Osteocyte (in vitro differentiated cells): ENCODE measurements at places on chromosomes 16 and 17.
A peak's percentile ranks its signal among the peaks of the same experiment; 100 is the strongest.

GRCh38 chr17:51699303-51699702, 439.0 kb downstream of the UTP18 start:
- no peaks in the 10 kb centered on the region for H3K4me1 ChIP-seq
- no peak overlapping the region for H3K27ac ChIP-seq
- DNase-seq: no peak
- no peak overlapping the region for H3K4me3 ChIP-seq
- H3K36me3 ChIP-seq: no peaks in the 10 kb centered on the region
- no peaks in the 10 kb centered on the region for H3K27me3 ChIP-seq

GRCh38 chr16:3677994-3678393, 23.5 kb downstream of the DNASE1 start:
- no peak for DNase-seq
- no peak overlapping the region for H3K4me3 ChIP-seq
- H3K27ac ChIP-seq: no peak overlapping the region
- no peaks in the 10 kb centered on the region for H3K27me3 ChIP-seq

DNA sequence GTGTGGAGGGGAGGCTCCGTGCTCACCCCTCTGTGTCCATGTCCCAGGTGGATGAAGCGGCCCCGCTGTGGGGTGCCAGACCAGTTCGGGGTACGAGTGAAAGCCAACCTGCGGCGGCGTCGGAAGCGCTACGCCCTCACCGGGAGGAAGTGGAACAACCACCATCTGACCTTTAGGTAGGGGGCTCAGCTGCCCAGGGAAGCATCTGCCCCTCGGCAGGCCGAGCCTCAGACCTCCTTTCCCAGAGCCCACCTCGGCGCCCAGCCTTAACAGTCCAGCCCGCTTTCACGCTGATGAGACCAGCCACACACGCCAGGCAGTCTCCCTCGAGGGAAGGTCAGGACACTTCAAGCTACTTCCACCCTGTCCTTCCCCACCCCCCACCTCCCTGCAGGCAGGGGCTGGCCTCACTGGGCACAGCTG, 12.7 kb downstream of the MMP15 start:
- H3K4me3 ChIP-seq: no peak overlapping the region
- no peaks in the 10 kb centered on the region for H3K27me3 ChIP-seq
- no peak for DNase-seq
- H3K36me3 ChIP-seq: no peaks in the 10 kb centered on the region
- H3K27ac ChIP-seq: no peak overlapping the region
- no peaks in the 10 kb centered on the region for H3K4me1 ChIP-seq

GRCh38 chr17:80349151-80349651, 65.8 kb upstream of the ENDOV start:
- H3K27me3 ChIP-seq: no peaks in the 10 kb centered on the region
- peaks cover 6% of the 10 kb centered on the region for H3K4me1 ChIP-seq
- H3K4me3 ChIP-seq: no peak overlapping the region
- no peak for DNase-seq
- peaks cover 72% of the 10 kb centered on the region for H3K36me3 ChIP-seq

DNA sequence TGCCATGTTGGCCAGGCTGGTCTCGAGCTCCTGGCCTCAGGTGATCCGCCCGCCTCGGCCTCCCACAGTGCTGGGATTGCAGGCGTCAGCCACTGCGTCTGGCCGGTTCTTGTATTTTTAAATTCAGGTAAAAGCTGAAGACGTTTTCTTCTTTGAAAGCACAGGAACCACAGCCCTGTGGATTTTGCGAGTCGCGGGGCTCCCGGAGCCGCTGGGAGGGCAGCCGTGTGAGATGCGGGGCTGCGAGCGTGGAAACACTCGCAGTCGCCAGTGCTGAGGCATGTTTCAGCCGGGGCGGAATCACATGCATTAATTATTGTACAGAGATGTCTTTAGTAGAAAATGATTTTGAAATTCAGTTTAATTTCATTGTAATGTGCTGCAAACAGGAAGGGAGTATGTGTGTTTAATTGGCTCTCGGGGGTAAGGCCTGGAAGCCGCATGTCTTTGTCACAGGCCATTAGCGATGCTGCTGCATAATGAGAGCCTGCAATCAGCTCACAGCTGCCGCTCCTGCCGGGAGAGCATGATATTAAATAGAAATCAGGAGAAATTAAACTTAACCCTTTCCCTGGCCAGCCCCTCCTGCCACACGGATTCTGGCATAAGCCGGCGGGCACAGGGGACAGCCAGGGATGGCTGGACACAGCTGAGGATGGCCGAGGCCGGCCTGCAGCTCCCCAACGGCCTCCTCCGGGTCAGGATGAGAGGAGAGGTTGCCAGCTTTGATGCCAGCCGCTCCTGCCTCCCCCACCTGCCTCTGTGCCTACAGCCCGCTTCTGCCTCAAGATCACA, 35.4 kb upstream of the CDH15 start:
- H3K4me1 ChIP-seq: no peaks in the 10 kb centered on the region
- H3K27ac ChIP-seq: no peak overlapping the region
- peaks cover 15% of the 10 kb centered on the region for H3K36me3 ChIP-seq
- DNase-seq: no peak
- no peak overlapping the region for H3K4me3 ChIP-seq

- no peaks in the 10 kb centered on the region for H3K36me3 ChIP-seq
- DNase-seq: no peak
- peaks cover 7% of the 10 kb centered on the region for H3K27me3 ChIP-seq
- peaks cover 34% of the 10 kb centered on the region for H3K4me1 ChIP-seq
- peak overlapping the region; percentile 48 for H3K27ac ChIP-seq
These were observed 5.0 kb upstream of the CCL8 start for GRCh38 chr17:34314279-34314678.

GRCh38 chr17:4515501-4515900, 16.8 kb downstream of the SPNS2 start:
- no peaks in the 10 kb centered on the region for H3K36me3 ChIP-seq
- no peak overlapping the region for H3K4me3 ChIP-seq
- no peaks in the 10 kb centered on the region for H3K4me1 ChIP-seq
- DNase-seq: no peak

GRCh38 chr17:79777894-79778503, at the start of gene CBX2:
CBX2 (plus strand) TSS chr17:79778148; CDS start chr17:79778236, 88 bp downstream.
- peak within 1 kb of the TSS; percentile 85 for H3K4me3 ChIP-seq
- H3K36me3 ChIP-seq: peaks cover 5% of the 10 kb centered on the region
- peaks cover 13% of the 10 kb centered on the region for H3K4me1 ChIP-seq
- peak; percentile 94 for DNase-seq
- peak within 1 kb of the TSS; percentile 52 for H3K27ac ChIP-seq
